Stimulated activated CD4-positive, alpha-beta T cell treated with anti-CD3 and anti-CD28 coated beads, Interleukin-15, amount 100 ng/mL, for 1 hour (primary cell): ENCODE measurements at places on chromosomes 3 and 15.

DNA sequence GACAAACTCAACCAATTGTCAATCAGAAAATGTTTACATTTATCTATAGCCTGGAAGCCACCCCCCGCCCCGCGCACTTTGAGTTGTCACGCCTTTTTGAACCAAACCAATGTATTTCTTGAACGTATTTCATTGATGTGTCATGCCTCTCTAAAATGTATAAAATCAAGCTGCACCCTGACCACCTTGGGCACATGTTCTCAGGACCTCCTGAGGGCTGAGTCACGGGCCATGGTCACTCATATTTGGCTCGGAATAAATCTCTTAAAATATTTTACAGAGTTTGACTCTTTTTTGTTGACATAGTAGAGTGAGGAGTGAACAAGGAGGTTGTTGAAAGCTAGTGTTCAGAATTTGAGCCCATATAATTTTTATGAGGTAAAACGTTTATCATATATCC is 6.5 kb downstream of the MCTP2 start:
- DNase-seq, result no peak

GRCh38 chr15:75065851-75066509 is 42.6 kb downstream of the PPCDC start:
- no peak for DNase-seq

DNA sequence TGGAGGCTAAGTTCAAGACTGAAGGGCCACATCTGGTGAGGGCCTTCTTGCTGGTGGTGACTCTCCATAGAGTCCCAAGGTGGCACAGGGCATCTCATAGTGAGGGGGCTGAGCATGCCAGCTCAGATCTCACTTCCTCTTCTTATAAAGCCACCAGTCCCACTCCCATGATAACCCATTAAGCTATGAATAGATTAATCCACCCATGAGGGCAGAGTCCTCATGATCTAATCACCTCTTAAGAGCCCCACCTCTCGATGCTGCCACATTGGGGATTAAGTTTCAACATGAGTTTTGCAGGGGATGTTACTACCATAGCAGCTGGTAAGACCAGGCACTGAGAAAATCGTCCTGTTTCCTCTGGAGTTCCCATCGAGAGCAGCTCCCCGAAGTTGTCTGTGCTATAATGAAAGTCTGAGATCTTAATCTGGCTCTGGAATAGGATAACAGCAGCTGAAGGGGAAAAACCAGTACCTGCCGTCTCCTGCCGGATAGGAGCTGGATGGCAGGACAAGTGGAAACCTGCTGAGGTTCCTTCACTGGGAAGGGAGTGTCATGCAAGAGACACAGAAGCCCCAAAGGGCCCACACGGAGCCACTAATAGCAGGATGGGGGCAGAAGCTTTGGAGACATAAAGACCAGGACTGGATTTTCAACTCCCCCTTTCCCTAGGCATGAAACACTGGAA is 79.5 kb upstream of the EPHB3 start:
- DNase-seq, result no peak

- DNase-seq, result no peak
These were observed 8.9 kb downstream of the ECE2 start for GRCh38 chr3:184284696-184285095.
